Sigmoid colon (tissue), 7 donors: ENCODE measurements at places on chromosomes 16 and 17.
A peak's percentile ranks its signal among the peaks of the same experiment; 100 is the strongest.

GRCh38 chr17:2904135-2904534, 107.9 kb downstream of the RAP1GAP2 start:
- no peak for DNase-seq

DNA sequence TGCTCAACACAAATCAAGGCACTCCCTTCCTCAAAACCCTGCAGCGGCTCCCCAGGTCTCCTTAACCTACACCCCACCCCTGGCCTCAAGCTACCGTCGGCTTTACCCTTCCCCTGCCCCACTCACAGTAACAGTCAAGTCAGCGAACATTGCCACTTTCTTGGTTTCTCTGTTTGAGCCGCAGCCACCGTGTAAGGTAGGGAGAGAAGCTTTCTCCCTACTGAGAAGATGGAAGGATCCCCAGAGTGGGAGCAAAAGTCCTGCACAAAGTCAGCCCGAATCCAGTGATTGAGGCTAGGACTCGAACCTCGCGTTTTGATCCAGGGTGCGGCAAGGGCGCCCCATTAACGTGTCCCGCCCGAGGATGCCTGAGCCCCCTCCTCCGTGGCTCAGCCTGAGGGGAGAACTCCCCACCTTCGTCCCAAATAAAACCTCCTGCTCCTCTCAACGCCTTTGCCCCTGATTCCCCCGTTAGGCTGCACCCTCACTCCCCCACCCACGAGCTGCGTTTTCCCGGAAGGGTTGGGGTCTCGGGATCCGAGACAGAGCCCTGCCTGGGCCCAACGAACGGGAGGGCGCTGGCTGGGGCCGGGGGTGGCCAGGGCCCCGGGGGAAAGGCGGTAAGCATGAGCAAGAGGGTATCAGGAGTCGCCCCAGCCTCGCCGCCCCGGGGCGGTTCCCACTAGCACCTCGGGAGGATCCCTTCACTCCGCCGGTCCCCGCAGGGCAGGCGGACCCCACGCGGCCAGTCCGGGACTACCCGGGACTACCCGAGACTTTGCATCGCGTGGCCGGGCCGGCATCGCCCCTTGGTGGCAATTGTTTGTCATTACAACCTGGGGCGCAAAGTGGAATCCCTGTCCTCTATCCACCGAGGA, 9.9 kb upstream of the NAGS start:
- peak; percentile 83 for DNase-seq

GRCh38 chr16:58137581-58137980, 8.4 kb upstream of the CFAP20 start:
- DNase-seq = no peak

DNA sequence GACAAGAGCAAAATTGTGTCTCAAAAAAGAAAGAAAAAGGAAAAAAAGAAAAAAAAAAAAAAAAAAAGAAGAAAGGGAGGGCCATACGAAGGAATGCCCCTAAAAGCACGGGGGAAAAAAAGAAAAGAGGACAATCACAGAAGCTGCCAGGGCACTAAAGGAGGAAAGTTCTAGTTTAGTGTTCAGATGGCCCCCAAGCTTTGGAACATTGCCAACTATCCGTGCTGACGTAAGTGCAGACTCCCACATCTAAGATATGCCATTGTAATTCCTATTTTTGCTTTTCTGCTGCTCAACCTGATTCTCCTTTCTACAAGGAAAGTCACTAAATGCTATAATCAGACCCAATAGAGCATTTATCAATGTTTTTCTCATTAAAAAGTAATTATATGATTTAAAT, 842.1 kb downstream of the KCNJ2 start:
- DNase-seq = no peak

GRCh38 chr17:7655541-7655840, 4.8 kb downstream of the ATP1B2 start:
- no peak for DNase-seq

- peak; percentile 84 for DNase-seq
Observed at GRCh38 chr16:87789437-87790291, 23.9 kb upstream of the KLHDC4 start.

GRCh38 chr17:9239793-9240658, 218.7 kb downstream of the NTN1 start:
- DNase-seq = peak; percentile 93

DNA sequence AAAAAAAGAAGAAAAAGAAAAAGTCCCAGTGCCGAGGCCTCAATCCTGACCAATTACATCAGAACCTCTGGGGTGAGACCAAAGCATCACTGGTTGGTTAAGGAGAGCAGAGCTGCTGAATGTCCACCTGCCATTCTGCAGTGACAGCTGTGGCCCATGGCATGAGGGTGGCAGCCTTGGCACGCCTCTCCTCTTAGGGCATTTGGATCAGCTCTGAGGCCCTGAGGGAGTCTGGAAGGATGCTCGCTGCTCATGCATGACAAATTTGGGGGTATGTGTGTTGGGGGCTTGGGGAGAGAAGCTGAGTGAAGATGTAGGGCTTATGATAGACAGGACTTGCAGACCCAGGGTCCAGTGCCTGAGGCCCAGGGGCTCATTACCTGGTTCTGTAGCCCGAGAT, 26.3 kb downstream of the MYLK3 start:
- DNase-seq = no peak

- no peak for DNase-seq
Observed at GRCh38 chr16:70437582-70438557, 1.0 kb downstream of the ST3GAL2 start.

DNA sequence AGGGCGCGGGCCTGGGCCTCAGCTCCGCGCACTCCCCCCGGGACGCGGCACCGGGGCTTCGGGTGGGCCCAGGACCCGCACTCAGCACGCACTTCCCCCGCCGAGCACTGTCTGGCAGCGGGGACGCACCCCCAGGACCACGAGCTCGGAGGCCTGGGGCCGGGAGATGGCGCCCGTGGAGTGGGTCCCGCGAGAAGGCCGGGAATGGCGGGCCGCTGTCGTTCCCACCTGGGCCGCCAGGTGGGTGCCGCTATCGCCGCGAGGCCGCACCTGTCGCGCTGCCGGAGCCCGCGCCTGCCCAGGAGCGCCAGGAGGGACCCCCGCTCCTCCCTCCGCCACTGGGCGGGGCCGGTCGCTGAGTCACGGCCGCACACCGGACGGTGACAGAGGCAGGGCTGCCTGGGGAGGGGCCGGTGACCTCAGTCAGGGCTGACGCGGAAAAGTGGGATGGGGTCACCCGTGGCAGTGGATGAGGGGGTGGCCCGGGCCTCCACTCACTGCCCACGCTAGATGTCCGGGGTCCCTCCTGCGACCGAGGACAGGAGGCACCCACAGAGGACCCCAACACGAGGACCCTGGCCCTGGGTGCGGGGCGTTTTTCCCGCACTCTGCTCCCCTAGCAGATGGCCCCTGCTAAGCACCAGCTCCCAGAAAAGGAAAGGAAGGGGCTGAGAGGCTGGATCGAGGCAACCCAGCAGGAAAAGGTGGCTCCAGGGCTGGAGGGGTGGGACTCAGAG, 6.9 kb upstream of the ACTG1 start:
- DNase-seq = no peak

- no peak for DNase-seq
Observed at GRCh38 chr16:82396509-82396908, 226.5 kb upstream of the MPHOSPH6 start.

DNA sequence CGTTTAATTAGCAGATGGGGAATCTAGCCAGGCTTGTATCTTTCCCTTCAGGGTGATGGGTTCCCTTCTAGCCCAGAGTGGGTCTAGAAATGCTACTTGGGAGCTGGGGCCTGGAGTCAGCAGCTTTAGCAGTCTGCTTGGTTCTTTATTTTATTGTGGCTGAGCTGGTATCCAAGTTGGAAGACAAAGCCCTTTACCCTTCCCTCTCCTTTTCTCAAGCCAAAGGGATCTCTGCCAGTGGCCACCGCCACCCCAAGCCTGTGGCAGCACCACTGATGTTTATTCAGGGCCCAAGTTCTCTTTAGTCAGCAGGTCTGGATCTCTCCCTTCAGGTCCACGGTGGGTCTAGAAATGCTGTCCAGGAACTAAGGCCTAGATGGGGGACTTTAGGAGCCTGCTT, 215.2 kb downstream of the SPECC1 start:
- no peak for DNase-seq

DNA sequence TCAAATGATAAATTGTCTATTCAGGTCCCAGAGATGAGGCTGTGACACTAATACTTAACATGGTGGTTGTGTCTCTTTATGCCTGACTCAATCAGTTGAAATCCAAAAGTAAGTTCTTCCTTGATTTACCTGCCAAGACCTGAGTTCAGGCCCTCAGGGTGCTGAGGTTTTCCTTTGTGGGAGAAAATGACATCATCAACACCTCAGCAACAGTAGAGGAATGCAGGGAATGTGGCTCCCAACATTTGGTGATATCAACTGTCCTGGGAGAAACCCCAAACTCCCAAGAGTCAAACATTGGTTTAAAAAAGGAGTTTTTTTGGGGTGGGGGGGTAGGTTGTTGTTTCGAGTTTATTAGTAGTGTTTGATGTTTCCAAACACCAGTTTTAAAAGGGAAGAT, 14.7 kb downstream of the RNF43 start:
- DNase-seq = no peak

DNA sequence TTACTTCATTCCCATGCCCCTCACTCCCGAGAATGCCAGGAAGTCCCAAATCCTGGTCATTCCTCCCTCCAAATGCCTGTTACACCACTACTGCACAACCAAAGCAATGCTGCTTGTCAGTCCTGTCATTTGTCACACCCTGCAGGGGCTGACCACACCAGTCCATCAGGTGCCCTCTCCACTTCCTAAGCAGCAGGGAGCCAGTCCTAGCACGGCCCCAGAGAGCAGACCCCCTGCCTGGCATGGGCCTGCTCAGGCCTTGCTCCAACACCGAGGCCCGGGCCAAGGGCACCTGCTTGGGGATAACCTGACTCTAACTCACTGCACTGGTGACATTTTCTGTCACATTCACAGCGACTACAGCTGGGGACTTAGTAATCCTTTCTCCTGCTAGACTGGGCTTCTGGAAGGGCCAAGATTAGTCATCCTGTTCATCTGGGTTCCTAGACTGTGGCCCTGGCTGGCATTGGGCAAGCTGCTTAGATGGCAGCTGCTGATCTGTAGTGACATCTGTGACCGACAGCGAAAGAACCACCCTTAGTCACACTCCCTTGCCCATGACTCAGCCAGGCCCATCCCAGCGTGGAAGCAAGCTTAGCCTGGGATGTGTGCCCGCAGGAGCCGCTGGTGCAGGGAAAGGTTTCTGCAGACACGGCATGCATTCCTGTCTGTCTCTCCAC, 5.4 kb downstream of the ALYREF start:
- no peak for DNase-seq
